Fibroblast of lung (primary cell): ENCODE measurements at places on chromosomes 7 and 10. TPM values are rescaled to one million over a fixed set of nuclear protein-coding genes. Genes with fewer than 3 reads are reported as not detected.

Gene HOXA11
- not detected in 2 replicates for total RNA-seq

Gene GOLGA7B
- under 0.01 TPM in 1 of 2 replicates, not detected in the other for total RNA-seq

Gene THSD7A
- total RNA-seq: under 0.01 and 0.83 TPM in 2 replicates

Gene TMEM196
- total RNA-seq: not detected in 2 replicates

Gene PRR15
- total RNA-seq: 0.51 TPM in 1 of 2 replicates, not detected in the other

Gene ANKRD61
- 0.17 and 0.26 TPM in 2 replicates for total RNA-seq

DNA sequence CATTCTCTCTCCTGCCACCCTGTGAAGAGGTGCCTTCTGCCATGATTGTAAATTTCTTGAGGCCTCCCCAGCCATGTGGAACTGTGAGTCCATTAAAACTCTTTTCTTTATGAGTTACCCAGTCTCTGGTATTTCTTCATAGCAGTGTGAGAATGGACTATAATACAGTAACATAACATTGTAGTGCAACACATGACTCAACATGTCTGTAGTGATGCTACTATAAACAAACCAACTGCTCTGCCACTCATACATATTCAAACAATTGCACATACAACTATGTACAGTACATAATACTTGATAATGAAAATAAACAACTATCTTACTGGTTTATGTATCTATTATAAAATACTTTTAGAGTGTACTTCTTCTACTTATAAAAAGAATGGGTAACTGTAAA lies 7.1 kb downstream of the ATOH7 start:
- peak; percentile 42 for DNase-seq

DNA sequence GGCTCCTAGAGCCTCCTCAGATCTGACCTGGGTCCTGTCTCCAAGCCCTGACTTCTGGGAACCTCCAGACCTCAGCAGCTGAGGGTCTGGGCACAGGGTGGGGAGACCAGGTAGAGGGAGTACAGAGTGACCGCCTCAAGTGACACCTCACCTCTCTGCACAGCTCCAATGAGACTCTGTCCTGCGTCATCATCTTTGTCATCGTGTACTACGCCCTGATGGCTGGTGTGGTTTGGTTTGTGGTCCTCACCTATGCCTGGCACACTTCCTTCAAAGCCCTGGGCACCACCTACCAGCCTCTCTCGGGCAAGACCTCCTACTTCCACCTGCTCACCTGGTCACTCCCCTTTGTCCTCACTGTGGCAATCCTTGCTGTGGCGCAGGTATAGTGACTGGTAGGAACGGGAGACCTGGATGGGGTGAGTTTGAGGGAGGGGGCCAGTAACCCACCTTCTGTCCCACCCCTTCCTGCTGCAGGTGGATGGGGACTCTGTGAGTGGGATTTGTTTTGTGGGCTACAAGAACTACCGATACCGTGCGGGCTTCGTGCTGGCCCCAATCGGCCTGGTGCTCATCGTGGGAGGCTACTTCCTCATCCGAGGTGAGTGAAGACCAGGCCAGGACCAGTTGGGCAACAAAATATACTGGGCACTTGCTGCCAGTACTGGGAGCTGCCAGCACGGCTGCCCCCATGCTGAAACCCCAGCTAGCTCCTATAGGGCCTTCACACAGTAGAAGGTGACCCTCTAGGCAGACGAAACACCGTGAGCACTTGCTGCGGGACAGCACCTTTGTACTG lies 17.8 kb downstream of the SMO start:
- DNase-seq: no peak

- DNase-seq: peak; percentile 49
These were observed 17.3 kb upstream of the ADRB1 start for GRCh38 chr10:114026189-114027040.

DNA sequence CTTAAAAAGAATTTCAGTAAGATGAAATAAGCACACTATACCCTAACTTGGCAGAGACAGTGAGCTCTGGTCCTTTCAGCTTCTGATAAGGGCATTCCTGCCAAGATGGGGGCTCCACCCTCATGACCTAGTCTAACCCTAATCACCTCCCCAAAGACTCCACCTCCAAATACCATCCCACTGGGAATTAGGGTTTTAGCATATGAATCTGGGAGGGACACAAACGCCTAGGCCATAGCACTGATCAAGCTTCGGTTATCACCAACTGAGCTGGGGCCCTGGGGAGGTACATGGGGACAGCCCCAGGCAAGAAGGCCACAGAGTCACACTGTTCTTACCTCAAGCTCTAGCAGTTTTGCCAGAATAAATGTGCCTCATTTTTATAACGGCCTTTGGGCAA lies 31.4 kb downstream of the PALS2 start:
- no peak for DNase-seq

- DNase-seq: no peak
These were observed 18.6 kb downstream of the PFKP start for GRCh38 chr10:3085785-3086567.

- peak; percentile 61 for DNase-seq
These were observed 53.9 kb downstream of the NOC3L start for GRCh38 chr10:94308866-94309265.

- no peak for DNase-seq
These were observed 80.3 kb downstream of the HDAC9 start for GRCh38 chr7:18575622-18576572.

DNA sequence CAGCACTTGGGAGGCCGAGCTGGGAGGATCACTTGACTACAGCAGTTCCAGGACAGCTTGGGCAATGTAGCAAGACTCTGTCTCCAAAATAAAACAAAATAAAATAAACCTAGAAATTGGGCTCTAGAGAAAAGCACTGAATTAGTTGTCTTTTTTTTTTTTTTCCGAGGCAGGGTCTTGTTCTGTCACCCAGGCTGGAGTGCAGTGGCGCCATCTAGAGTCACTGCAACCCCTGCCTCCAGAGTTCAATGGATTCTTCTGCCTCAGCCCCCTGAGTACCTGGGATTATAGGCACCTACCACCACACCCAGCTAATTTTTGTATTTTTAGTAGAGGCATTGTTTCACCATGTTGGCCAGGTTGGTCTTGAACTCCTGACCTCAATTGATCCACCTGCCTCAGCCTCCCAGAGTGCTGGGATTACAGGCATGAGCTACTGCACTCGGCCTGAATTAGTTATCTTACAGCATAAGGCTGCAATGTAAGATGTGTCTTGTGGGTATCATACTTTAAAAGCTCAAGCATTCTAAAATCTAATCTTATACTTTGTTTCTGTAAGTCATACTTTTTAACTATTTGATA lies 12.8 kb downstream of the MEIG1 start:
- DNase-seq: no peak

DNA sequence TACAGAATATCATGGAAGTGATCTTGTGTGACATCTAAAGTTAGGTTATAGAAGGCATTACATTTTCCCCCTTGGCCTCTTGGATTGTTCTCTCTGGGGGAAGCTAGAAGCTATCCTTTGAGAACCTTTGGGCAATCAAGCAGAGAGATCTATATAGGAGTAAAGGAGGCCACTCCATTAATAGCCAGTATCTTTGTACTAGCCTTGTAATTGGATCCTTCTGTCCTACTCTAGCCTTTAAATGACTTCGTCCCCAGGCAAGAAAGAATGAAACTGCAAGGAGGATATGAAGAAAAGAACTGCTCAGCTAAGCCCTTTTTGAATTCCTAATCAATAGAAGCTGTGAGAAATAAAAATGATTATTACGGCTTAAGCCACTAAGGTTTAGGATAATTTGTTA lies 230.9 kb downstream of the AGMO start:
- no peak for DNase-seq

DNA sequence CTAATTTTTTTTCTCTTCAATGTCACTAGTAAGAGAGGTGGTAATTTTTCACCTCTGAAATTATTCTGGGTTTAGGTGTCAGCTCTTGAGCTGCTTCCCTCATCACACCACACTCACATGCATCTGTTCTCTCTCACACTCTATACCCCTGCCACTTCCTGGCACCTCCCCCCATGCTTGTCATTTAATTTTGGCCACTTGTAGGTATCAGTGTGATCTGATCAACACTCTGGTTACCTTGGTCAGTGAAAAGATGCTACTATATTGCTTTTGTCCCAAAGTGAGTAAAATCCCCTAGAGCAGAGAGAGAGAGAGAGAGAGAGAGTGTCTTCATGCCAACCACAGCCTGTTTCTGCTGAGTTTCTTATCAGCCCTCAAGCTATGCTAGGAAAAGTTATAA lies 42.5 kb downstream of the STK17A start:
- DNase-seq: no peak

- DNase-seq: no peak
These were observed 1.0 kb downstream of the PSMC2 start for GRCh38 chr7:103348452-103348851.

DNA sequence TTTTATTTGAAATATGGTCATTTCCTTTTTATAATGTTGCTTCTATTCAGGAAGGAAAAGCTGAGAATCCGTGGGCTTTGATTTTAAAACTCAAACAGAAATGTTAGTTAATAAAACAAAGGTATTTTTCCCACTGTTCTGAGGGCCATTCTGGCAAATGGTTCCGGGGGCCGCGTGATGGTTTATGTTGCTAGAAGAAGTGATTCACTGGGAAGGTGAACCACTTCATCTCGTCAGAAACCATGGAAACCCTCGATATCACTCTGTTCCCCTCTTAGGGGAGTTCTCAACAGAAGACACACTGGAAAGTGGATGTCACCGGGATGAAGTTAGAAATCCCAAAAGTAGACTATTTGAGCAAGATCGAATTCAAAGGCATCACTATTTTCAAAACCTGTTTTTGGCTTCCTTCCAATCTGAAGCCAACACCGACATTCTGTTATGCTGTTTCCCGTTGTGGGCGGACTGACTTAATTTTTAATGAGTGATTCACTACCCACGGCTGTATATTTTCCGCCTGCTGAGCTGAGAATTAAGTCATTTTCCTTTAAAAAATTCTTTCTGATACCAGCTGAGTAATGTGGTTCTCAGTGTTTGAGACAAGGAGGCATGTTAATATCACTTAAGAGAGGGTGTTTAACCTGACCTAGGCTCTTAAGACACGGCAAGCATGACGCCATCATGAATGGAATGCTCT lies 84.1 kb downstream of the PTPRE start:
- DNase-seq: peak; percentile 68

DNA sequence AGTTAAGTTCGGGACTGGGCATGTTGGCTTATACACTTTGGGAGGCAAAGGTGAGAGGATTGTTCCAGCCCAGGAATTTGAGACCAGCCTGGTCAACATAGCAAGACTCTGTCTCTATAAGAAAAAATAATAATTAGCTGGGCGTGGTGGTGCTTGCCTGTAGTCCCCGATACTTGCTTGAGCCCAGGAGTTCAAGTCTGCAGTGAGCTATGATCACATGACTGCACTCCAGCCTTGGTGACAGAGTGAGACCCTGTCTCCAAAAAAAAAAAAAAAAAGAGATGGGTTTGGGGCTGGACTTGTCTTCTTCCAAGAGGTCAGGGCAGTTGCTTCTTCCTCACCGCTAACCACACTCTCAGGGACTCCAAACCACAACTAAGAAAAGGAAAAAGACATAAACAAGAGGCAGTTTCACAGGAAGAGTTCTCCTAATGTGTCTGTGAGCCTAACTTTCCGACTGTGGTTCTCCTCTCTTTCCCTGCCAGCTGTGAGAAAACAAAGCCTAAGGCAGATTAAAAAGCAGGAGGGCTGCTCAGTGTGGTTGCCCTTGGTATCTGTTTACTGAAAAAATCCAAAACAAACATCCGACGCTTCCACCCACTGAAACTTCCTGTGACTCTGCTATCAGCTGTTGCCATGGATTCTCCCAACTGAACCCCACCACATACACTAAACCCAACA lies 2.4 kb upstream of the SERPINE1 start:
- peak; percentile 93 for DNase-seq

- DNase-seq: no peak
These were observed 41.3 kb downstream of the CNNM2 start for GRCh38 chr10:102959360-102959759.

DNA sequence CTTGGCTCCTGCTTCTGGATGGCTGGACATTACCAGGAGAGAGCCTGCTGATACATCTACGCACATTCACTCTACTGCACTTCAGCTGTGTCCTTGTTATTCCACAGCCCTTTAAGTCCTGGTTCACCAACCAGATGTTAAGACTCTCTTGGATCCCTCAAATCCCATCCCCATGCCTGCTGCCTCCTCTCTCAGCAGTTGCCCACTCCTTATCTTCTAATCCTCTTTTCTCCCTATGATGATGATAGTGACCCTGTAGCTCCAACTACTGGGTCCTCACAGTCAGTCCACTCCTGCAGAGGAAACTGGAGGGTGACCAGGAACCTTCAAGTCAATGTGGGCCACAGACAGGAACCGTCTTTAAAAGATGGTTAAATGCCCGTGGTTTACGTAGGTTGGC lies 96.3 kb upstream of the PDCD4 start:
- no peak for DNase-seq

GRCh38 chr10:17607603-17608332 lies 9.4 kb downstream of the HACD1 start:
- DNase-seq: peak; percentile 47

DNA sequence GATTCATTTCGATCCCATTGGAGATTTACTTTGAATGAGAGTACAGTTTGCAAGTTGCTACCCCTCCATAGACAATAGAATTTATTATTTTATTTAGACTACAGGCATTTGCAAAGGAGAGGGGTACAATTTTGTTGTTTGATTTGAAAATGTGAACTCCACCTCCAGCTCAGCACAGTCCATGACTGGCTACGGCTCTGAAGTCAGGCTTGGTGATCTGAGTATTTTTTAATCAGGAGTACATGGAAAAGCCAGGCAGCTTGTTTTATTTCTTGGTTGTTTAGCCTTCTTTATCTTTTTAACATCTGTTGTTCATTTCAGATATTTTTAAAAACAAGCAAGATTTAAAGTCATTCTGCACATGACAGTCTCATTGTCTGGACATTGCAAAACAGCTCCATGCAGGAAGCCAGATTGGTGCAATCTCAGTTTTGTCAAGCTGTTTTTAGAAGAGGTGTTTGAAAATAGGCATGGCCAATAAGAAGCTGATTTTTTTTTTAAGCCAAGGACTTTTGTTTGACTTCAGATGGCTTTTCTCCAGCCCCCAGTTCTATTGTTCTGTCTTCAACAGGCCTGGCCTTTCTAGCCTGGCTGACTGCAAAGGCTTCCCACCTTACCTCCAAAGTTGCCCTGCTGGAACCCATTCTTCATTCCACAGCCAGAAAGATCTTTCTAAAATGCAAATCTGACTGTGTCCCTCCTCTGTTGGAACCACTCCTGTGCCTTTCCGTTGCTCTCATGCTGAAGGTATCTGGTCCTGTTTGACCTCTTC lies 12.2 kb downstream of the PLXDC2 start:
- DNase-seq: no peak

DNA sequence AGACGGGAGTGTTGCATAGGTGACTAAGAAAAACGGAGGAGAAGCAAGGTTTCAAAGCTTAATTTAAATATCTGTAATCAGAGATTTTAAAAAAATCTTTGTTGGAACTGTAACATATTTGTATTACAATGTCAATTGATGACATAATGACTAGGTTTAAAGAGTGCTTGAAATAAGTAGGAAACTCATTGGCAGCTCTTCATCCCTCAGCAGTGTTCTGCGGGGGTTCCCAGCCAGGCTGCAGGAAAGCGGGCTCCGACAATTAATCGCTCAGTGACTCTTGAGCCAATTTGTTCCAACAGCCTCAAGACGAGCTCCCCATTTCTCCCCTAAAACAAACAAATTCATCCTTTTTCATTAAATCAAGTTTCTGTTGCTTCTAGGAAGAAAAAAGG lies 22.6 kb downstream of the CPXM2 start:
- DNase-seq: no peak
